Hepatic stellate cell (primary cell): ENCODE measurements at places on chromosomes 13 and 19.

GRCh38 chr19:14473978-14474578, 1.1 kb downstream of the PTGER1 start:
- DNase-seq: peak; percentile 16

- no peak for DNase-seq
Measured at GRCh38 chr13:114087430-114087829, 45.0 kb downstream of the RASA3 start.

GRCh38 chr19:39183104-39183503, 13.7 kb upstream of the NCCRP1 start:
- DNase-seq: no peak

DNA sequence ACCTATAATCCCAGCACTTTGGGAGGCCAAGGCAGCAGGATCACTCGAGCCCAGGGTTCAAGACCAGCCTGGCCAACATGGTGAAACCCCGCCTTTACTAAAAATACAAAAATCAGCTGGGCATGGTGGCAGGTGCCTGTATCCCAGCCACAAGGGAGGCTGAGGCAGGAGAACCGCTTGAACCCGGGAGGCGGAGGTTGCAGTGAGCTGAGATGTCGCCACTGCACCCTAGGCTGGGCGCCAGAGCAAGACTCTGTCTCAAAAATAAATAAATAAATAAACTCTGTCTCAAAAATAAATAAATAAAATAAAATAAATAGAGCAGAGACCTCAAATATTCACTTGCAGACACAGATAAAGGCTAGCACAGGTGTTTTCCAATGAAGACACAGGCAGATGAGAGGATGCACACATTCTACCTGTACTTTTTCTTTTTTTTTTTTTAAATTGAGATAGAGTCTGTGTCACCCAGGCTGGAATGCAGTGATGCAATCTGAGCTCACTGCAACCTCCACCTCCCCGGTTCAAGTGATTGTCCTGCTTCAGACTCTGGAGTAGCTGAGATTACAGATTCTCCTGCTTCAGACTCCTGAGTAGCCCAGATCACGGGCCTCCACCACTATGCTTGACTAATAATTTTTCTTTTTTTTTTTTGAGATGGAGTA, 2.7 kb upstream of the RPS16 start:
- no peak for DNase-seq

GRCh38 chr13:78638216-78638615, 20.7 kb downstream of the OBI1 start:
- DNase-seq: no peak

DNA sequence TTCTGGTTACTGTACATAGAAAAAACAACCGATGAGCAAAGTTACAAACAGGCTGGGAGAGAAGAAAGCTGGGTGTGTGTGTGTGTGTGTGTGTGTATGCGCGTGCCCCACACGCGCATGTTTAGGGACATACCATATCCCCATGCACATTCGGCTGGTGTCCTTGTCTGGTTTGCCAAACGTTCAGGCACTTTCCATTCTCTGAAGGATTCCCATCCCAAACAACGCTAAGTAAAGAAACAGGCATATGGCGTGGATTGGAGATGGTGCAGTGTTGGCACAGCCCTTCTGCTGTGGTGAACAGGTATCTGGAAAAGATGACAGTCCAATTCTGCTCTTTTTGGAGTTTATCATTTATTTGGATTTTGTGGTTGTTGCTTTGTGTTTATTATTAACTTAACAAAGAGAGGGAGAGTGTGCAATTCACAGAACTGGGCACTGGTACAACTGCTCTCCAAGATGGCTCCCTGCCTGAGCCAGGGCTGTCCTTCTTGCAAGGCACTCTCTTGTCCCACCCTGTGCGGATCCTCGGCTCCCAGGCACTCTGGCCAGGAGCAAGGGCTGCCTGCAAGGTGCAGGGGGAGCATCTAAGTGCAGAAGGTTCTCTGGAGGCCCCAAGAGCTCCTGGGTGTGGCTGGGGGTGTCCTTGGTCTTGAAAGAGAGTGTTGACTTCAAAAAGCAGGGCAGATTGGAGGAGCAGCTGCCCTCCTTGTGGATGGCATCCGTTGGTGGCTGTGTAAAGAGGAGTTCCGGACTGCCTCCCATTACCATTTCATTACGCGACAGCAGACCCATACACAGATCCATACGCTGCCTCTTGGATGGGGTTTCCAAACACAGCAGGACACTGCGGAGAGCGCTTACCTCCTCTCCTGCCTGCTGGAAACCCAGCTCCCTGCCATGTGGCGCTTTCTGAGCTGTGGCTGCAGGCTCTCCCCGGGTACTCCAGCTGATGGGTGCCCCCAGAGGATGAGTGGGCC, 263.1 kb downstream of the ZNF536 start:
- no peak for DNase-seq

DNA sequence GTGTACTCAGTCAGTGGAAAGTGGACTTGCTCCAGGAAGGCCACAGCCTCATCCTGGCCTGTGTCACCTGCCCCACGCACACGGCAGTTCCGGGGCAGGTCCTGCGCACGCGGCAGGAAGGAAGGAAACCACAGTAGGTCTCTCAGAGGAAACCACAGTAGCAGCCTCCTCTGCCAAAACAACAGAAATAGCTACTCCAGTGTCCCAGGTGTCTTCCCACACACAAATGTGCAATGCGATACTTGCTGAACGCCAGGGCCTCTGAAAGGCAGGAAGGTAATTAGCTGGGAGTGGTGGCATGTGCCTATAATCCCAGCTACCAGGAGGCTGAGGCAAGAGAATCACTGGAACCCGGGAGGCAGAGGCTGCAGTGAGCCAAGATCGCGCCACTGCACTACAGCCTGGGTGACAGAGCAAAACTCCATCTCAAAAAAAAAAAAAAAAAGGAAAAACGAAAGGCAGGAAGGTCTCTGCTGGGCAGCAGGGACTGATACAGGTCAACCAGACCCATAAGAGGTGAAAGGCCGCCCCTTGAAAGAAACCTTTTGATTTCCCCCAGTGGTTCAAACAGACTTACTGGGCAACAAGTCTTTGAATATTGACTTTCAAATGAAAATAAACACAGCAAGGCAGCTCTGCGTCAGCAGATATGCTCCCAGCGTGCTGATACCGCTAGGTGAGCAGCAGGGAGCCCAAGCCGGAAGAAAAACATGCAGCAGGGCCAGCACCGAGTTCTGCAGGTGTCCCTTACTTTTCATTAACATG, 49.5 kb downstream of the CRYL1 start:
- DNase-seq: no peak

DNA sequence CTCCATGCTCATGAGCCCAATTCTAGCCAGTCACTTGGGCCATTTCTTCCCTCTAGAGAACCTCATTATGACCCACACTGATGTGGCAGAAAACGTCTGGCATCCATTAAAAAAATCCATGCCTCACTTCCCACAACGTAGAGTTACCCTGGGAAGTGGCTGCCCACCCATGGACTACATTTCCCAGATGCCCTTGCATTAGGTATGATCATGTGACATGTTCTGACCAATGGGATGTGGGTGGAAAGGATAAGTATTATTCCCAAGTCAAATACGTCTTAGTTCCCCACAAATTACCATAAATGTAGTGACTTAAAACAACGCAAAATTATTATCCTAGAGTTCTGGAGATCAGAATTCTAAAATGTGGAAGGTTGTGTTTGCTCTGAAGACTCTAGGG, 47.9 kb upstream of the ZNRF4 start:
- no peak for DNase-seq

DNA sequence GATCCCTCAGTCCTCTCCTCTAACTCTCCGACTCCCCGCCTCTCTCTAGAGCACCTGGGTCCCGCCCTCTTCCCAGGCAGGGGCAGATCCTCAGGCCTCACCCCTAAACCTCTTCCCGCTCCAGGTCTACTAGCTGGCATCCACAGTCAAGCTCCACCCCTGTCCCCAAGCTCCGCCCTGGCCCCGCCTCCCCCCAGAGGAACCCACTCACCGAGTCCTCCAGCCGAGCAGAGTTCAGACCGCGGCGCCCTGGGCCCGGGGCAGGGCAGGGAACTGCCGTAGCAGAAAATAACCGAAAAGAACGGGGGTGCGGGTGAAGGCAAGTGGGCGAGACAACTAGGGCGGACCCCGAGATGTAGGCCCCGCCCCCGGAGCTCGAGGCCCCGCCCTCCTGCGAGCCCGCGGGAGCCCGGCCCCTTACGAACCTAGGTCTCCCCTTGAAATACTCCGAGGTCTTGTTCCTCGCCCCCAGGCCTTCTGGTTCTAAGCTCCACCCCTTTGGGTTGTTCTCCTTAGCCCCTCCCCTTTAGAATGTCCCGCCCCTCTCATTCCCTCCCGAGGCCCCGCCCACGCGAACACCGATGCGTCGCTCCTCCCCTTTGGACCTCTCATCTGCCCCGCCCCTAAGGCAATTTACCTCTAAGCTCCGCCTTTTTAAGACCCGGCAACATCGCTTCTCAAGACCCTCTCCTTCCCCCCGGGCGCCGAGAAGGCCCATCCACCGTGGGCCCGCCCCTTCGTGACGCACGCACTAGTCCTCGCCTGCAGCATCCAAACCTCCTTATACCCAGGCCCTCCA, at the start of gene GGN:
TSS of gene GGN (minus strand) at position 485 of the 799 bp plus-strand sequence. CDS start 773 bp downstream, outside the sequence.
- peak; percentile 97 for DNase-seq

DNA sequence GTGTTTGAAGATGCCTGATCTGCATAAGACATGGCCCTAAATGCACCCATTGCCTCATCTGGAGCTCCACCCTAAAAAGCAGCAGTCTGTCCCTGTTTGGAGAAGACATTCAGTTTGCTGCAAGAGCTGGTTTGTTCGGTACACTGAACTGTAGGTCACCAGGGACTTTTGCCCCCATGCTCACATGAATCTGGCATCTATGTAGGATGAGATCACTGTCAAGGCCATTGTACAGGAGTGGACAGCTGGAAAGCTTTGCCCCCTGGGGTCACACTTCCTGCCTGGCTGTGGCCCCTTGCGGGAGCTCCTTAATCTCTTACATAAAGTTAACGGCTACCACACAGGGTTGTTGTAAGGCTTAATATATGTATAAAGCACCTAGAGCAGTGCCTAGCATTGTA, 73.0 kb downstream of the IPO5 start:
- DNase-seq: no peak

DNA sequence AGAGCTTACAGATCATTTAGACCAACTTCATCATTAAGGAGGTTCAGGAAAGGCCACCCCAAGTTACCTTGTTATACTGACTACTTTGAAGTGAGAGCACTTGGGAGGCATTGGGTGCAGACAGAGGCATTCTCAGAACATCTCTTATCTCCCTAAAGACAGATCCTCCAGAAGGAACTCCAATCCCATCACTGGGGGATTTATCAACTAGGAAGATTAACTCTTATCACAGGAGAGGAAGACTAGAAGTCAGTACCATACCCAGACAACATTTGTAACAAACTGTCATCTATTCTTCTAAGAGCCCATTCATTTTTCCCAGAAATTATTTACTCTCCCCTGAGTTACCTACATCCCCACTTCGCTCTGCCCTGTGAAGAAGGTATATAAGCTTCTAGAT, 5.8 kb upstream of the RFXAP start:
- no peak for DNase-seq

DNA sequence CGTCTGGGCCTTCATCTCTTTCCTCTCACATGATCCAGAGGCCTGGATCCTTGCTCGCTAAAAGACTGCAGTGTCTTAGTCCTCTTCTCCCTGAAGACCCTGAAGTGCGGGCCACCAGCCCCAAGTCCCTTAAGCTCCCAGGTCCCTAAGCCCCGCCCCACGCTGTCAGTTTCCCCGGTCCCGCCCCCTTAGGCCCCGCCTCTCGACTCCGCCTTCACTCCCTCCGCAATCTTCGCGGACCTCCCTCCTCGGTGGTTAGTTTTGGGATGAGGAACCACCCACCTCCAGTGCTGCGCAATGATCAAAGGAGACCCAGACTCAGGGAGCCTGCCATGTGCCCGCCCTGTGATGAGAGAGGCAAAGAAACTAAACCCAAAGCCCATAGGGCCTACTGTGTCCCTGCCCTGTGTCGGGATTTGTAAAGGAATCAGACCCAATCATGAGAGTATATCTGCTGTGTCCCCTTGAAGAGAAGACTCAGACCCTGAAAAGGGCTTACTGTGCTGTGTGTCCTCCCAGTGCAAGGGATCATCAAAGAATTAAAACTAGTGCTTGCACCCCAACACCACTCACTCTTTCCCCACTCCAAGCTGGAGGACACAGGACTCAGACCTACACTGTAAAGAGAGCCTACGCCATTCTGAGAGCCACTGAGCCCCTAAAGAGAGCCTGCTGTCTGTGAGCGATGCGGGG, 3.0 kb upstream of the COX6B1 start:
- DNase-seq: peak; percentile 71

DNA sequence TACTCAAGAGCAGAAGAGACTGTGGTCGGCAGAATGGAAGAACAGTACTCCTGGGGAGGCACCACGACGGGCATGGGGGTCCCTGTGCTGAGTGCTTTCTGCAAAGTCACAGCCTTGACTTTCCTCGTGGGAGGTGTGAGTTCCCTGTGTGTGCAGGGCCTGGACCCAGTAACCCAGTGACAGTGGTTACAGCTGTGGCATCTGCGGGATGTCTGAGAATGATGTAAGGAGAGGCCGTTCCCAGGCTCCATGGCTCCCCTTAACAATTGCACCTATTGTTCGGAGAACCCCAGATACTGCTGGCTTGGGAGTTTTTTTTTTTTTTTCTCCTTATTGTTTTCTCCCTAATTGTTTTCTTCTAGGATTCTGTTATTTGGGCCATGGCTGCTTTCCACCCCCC, 5.1 kb upstream of the NANOS2 start:
- DNase-seq: no peak
